Activated CD4-positive, alpha-beta memory T cell treated with anti-CD3 and anti-CD28 coated beads for 36 hours (primary cell): ENCODE measurements at places on chromosomes 7 and 10. TPM values are rescaled to one million over a fixed set of nuclear protein-coding genes. Genes with fewer than 3 reads are reported as not detected.

DNA sequence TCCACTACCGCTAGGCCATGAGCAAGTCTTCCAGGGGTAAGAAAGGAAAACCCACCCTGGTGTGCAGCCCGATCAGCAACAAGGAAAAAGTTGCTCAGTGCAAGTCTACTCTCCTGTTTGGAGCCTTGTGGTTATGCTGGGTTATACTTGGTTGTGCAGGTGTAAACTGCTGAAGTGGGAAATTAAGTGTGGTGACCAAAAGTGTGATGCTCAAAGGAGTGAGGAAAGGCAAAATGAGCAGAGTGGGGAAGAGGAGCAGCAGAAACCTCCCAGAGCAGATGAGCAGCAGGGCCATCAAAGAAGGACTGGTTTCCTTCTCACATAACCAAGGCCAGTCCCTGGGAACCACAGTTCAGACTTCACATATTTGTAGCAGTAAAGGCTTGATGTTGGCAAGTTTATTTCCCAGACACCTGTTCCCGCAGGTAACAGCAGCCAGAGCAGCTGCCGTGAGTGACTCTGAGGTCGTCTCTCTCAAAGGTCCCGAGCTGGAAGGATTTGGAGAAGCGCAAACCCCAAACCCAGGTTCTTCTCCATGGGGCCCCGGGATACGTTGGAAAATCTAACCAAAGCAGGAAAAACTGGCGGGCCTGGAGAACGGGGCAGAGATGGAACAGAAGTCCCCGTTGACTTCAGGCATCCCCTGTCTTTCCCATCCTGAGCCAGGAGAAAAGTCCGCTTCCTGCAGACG is 607 bp upstream of the SMO start:
- no peak for DNase-seq
- peaks cover 8% of the 10 kb centered on the region for H3K4me1 ChIP-seq
- H3K36me3 ChIP-seq, result no peaks in the 10 kb centered on the region
- H3K4me3 ChIP-seq, result peak overlapping the region; percentile 14
- H3K27me3 ChIP-seq, result peaks cover 44% of the 10 kb centered on the region
- H3K27ac ChIP-seq, result no peak overlapping the region

DNA sequence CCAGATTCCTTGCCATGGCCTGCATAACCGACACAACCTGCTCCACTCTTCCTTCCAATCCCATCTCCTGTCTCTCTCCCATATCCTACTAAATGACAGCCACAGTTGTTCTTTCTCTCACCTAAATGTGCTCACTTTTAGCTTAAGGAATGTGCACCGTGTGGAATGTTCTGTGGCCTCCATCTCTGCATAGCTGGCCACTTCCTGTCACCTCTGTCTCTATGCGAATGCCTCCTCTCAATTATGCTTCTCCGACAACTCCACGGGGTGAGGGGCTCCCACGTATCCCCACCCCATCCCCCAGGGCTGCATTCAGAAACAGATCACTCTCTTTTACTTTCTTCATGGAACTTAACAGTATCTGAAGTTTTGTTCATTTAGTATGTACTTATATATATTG is 110.7 kb downstream of the RAB18 start:
- H3K27ac ChIP-seq, result no peak overlapping the region
- H3K4me1 ChIP-seq, result no peaks in the 10 kb centered on the region
- H3K4me3 ChIP-seq, result no peak overlapping the region
- DNase-seq, result no peak

DNA sequence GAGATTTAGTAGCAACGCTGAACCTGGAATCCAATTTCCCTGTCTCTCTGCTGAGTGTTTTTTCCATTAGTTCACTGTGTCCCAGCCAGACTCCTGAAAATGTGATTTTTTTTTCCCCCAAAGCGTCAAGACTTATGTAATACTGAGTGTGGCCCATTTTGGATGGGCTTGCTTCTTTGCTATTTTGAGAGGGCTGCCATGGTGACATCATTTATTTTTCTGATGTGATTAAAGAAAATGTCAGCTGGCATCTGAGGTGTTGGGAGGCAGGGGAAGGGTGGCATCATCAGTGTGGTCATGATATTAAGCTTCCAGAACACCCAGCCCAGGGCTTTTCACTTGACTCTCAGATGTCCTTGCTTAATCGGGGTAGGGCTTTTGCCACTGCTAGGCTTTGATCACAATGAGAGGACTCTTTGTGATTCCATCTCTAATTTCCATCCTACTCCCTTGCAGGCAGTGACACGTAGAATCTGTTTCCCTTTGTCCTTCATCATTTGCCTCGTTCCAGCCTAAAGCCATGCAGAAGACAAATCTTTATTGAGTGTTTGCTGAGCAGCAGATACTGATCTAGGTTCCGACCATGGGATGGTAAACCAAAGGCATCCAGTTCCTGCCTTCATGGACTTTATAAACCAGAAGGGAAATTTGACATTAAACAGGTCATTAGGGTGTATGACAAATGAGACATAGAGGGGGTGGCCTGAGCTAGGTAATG is 7.4 kb downstream of the ZNF365 start:
- no peak overlapping the region for H3K4me3 ChIP-seq
- no peaks in the 10 kb centered on the region for H3K36me3 ChIP-seq
- H3K4me1 ChIP-seq, result peaks cover 51% of the 10 kb centered on the region
- no peak overlapping the region for H3K27ac ChIP-seq

GRCh38 chr7:139749545-139749944 is 28.3 kb downstream of the HIPK2 start:
- DNase-seq, result no peak
- H3K27ac ChIP-seq, result no peak overlapping the region
- H3K27me3 ChIP-seq, result no peaks in the 10 kb centered on the region
- no peaks in the 10 kb centered on the region for H3K36me3 ChIP-seq
- no peak overlapping the region for H3K4me3 ChIP-seq
- H3K4me1 ChIP-seq, result peaks cover 24% of the 10 kb centered on the region

FOXP2 gene
- total RNA-seq, result not detected

DNA sequence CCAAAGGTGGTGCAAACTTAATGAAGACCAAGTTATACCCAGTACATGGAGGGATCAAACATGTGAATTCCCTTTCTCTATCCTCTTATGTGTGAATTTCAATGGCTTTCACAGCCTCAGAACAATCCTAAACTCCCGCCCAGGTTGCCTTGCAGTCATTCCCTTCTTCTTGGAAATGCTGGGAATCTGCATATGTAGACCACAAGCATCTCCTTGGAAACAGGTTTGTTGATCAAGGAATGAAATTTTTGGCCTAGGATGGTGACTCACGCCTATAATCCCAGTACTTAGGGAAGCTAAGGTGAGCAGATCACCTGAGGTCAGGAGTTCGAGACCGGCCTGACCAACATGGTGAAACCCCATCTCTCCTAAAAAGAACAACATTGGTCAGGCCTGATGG is 77.8 kb upstream of the ABI1 start:
- no peaks in the 10 kb centered on the region for H3K36me3 ChIP-seq
- H3K27ac ChIP-seq, result no peak overlapping the region
- H3K4me3 ChIP-seq, result no peak overlapping the region

DOCK1 gene
- total RNA-seq, result 0.29 TPM

DNA sequence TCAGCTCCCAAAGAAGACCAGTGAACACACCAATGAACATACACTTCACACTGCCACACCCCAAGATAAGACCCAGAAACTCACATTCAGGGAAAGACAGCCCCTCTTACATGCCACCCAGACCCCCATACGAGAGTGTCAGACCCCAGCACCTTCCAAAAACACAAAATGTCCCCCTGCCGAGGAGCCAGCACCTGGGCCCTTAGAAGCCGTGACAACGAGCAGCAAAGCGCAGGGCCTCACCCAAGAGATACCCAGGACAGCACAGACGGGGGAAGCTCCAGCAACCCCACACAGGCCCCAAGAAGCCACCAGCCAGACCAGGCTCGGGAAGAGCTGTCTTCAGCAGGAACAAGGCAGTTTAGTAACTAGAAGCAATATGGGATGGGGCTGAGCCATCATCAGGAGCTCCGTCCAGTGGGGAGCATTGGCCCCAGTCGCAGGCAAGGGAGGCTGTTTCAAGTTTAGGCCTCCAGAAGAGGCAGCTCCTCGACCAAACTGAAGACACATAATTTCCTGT is 243.6 kb downstream of the PTPRN2 start:
- H3K36me3 ChIP-seq, result peaks cover 2% of the 10 kb centered on the region
- no peak for DNase-seq
- no peaks in the 10 kb centered on the region for H3K4me1 ChIP-seq
- no peak overlapping the region for H3K4me3 ChIP-seq
- no peak overlapping the region for H3K27ac ChIP-seq

DNA sequence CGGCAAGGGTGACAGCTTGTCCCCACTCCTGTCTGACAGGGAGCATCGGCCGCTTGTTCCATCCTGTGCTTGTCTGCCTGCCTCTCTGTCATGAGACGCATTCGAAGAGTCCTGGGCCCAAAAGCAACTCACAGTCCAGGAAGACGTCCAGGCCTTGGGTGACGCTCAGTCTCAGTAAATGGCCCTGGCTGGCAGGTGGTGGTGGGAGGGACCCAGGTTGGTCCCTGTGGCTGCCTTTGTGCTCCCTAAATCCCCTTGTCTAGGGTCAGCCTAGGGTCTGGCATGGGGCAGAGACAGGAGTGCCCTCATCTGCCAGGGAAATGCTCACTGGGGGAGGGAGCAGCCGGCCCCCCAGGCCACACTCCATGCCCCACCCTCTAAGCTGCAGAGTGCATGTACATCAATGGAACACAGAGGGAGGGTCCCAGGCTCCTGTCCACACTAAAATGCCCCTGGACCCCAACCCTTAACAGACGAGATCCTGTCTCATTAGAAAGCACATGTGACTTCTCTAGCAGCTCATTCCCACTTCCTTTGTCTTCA is 295.2 kb upstream of the ZNF32 start:
- no peak for DNase-seq
- H3K4me3 ChIP-seq, result no peak overlapping the region
- H3K27me3 ChIP-seq, result peaks cover 5% of the 10 kb centered on the region
- H3K27ac ChIP-seq, result no peak overlapping the region
- H3K36me3 ChIP-seq, result no peaks in the 10 kb centered on the region

- peaks cover 28% of the 10 kb centered on the region for H3K27me3 ChIP-seq
- no peaks in the 10 kb centered on the region for H3K36me3 ChIP-seq
- H3K4me3 ChIP-seq, result no peak overlapping the region
- H3K4me1 ChIP-seq, result peaks cover 2% of the 10 kb centered on the region
- DNase-seq, result no peak
These were observed 1.7 kb downstream of the CACNA2D1 start for GRCh38 chr7:82441669-82442478.

CHAT gene
- not detected for total RNA-seq

DNA sequence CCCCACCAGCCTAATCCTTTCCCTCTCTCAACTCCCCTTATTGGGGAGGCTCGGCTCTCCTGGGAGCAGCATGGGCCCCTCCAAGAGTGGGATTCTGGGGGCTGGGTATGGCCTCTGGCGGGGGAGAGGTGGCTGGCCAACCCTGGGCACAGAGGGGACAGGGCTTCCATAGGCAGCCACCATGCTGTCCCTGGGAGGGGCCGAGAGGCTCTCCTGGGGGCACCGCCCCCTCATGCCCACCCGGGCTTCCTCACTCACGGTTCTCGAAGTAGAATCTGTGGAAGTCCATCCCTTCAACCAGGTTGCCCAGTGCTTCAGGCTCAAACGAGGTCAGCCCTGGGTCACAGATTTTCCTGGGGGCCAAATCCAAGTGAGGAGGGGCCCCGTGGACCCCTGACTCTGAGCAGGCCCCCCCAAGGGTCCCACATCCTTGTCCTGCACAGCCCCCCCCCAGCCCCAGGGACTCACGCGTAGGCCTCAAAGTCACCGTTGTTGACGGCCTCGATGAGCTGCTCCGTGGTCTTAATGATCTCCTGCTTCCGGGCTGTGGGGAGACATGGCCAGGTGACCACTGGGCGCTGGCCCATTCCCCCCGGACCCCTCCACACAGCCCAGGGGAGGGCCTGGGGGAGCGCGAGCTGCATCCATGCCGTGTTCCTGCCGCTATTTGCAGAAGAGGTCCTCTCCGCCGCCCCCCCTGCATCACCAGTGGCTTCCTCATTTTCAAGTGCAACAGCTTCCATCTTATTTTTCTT is 19.8 kb downstream of the YKT6 start:
- no peaks in the 10 kb centered on the region for H3K27me3 ChIP-seq
- no peak for DNase-seq
- H3K36me3 ChIP-seq, result no peaks in the 10 kb centered on the region
- no peak overlapping the region for H3K4me3 ChIP-seq

GRCh38 chr10:93139059-93139655 is 65.5 kb downstream of the CYP26A1 start:
- H3K36me3 ChIP-seq, result no peaks in the 10 kb centered on the region
- H3K4me3 ChIP-seq, result no peak overlapping the region
- H3K4me1 ChIP-seq, result no peaks in the 10 kb centered on the region
- no peak overlapping the region for H3K27ac ChIP-seq

PHF14 gene
- total RNA-seq, result 31.5 TPM

DNA sequence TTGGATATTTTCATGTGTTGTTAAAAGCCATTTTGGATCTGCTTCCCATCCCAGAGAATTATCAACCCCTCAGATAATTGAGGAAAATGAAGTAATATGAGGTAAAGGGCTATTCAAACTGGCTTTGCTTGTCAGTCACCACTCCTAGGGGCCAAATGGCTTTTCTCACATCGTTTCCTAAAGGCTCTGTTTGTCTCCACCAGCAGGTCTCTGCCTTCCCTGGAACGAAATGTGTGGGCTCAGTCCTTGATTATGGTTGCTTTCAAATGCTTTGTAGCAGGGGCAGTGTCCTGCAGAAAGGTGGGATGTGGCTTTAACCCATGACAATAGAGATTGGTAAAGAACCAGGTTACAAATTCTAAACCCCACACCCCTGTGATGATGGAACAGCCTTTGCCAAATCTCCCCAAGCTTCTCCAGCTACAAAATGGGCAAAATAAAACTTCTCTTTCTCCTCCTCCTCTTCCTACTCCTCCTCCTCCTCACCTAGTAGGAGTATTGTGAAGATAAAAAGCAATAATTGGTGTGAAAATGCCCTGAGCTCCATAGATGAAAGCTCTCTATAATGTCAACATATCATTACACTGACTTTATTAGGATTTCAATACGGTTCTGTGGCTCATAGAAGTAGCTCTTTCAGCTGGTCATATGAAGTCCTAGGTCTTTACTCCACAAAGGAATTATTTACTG is 127.6 kb downstream of the CHN2 start:
- no peak overlapping the region for H3K4me3 ChIP-seq
- no peaks in the 10 kb centered on the region for H3K36me3 ChIP-seq
- H3K27me3 ChIP-seq, result no peaks in the 10 kb centered on the region
- DNase-seq, result no peak
- H3K27ac ChIP-seq, result no peak overlapping the region
